ENCODE measurements at places on chromosomes 7 and 10.

DNA sequence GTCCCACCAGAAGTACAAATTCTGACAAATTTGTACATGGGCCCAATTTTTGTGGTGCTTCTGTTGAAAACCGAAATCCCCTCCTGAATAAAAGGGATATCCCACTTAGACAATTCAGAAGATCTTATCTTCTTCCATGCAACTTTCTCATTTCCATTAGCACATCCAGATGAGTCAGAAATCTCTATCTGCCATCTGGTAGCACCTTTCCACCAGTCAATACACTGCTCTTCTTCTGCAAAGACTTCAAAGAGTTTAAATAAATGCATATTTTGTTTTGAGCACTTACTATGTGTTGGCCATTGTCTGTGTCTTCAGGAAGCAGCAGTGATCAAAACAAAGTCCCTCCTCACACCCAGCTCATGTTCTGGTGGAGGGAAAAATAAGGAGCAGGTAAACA is 12.7 kb upstream of the KLF6 start:
- DNase-seq = no peak

- peak; percentile 40 for DNase-seq
These were observed 36.8 kb upstream of the ANK3 start for GRCh38 chr10:60426425-60426824.

- DNase-seq = no peak
These were observed 8.5 kb downstream of the TMEM225B start for GRCh38 chr7:99606531-99606930.

GRCh38 chr10:110212119-110213006 is 5.0 kb downstream of the MXI1 start:
- no peak for DNase-seq

DNA sequence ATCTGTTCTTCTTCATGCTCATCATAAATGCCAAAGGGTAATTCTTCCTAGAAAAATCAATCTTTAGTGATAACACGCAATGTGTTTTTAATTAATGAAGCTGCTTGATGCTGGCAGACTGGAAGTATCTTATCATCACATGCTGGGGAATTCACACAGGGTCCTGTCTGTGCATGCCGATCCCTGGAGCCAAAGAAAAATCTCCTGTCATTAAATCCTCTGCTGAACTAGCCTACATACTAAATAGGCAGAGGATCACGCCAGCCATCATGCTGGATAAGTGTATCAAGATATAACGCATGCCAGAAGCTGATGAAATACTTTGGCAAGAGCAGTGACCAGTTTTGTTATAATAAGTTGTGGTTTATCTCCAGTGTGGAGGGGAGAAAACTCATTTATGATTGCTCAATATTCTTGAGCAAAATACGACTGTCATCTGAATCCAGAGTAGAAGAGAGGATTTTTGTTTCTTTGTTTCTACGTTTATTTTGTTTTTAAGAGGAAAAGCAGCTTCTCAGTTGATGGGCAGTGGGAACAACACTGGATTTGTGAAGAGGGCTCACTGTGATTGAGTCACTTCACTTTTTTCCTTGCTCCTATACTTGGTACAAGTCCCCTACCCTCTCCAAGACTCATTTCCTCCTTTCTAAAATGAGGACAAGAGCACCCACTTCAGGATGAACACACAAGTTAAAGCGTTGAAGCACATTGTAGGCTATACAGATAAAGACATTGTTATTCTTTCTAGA is 649.1 kb downstream of the TNS3 start:
- DNase-seq = peak; percentile 36
